Right cardiac atrium (tissue), 5 donors: ENCODE measurements at places on chromosomes 1 and 21.

GRCh38 chr1:54257346-54257620 lies 57.3 kb downstream of the MRPL37 start:
- DNase-seq, result no peak

- DNase-seq, result peak; percentile 60
Measured at GRCh38 chr1:159005676-159006075, 4.0 kb upstream of the IFI16 start.

DNA sequence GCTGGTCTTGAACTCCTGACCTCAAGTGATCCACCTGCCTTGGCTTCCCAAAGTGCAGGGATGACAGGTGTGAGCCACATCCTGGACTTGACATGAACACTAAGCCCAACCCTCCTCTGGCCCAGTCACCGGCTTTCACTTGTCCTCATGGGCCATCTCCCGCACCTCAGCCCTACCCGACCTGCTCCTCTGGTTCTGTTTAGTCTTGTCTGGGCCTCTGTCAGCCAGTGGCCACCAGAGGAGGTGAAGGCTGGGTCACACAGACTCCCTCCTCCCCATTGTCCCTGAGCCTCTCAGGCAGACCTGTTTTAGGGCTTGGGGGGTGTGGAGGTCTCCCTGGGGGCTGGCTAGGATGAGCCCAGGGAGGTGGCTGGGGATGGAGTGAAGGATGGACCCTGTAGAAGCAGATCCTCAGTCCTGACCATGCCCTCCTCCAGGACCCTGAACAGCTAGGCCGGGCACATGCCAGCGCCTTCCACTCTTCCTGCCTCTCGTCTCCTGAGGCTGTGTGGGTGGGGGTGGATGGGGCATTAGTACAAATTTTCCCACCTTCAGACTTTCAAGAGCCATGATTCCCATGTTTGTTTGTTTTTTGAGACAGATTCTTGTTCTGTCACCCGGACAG lies 26.1 kb upstream of the UMODL1 start:
- no peak for DNase-seq

DNA sequence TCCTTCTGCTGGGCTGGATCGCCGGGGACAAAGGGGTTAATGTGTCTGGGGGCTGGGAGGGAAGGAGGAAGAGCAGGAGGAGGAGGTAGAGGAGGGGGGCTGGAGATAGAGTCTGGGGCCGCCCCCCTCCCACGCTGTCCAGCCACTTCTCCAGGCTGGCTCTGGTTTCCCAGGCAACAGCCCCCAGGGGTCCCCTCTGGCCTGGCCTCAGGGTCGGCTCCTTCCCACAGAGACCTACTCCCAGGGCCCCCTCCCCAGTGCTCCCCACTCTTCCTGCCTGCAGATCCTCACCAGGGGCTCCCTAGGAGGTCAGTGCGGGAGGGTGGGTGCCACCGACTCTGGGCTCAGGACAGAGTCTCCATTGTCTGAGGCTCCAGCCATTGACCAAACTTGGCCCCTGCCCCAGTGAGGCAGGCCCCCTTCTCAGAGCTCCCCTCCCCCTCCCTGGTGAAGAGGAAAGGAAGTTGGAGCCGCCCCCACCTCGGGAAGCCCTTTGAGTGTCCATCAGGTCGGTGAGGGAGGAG lies 34.1 kb downstream of the ARHGEF10L start:
- DNase-seq, result no peak
